Brain microvascular endothelial cell (primary cell): ENCODE measurements at places on chromosomes 12 and 14.
A peak's percentile ranks its signal among the peaks of the same experiment; 100 is the strongest.

DNA sequence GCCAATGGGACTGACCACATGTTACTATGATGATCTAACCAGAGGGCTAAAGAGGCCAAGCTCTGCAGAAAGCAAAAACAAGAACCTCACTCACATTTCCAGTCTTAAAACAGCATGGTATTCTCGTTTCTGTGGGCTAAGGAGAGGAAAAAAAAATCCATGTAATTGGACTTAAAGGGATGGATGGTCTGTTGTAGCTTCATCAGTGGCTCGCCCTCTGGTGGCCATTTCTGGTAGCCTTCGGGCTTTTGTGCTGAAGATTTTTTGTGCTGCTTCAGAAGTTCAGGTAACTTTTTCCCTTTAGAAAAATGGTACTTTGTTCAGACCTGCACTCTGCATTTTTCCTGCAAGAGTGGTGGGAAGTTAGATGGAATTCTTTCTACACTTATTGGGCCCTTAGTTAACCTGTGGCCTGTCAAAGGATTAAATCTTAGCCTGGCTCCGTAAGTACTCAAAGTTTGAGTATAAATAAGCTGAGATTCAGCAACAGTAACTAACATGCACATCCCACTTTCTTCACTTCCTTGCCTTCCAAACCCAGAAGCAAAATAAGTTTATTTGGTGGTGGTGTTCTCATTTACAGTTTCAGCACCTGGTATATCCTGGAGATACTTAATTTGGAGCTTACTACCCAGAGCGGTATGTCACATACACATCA lies 22.3 kb downstream of the DCAF4 start:
- DNase-seq, result peak; percentile 76

DNA sequence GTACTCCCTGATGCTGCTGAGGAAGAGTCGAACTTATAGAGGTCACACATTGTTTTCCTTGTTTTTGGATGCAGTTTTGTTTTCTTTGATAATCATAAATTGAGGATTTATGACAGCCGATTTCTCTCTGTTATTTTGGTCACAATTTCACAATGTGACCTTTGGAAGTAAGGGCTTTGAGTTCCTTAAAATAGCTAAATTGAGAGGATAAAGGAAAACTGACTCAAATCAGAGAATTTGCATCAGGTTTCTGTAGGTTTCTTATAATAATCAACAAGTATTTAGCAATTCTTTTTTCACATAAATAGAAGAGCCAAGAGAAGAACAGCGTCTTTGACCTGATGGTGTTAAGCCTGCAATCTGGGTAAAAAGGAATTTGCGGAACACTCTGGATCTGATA lies 66.1 kb downstream of the ETV6 start:
- DNase-seq, result no peak

DNA sequence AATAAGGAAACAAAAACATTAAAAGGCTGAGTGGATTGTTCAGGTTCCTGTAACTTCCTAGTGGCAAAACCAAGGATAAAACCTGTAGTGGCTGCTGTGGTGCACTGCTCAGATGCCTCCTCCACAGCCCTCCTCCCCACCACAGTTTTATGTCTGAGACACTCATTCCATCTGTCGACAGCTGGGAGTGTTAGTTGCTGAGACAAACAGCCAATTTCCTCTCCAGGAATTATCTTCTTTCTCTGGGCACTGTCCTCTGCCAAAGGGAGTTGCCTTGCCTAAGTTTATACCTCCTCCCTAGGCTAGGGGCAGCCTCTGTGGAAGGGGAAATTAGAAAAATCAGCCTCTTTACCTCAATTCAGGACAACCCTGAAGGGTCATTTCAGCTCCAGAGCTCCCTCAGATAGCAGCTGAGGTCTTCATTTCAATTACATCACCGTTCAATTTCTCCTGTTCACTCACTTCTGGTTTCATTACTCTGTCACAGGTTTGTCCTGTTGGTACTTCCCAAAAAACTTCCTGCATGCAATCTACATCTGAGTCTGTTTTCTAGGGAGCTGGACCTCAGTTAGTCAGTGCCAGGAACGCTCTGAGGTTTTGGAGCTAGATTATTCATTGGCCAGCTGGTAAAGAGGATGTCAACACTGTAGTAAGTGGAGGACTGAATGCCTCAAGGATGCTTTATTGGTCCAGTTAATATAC lies 74.9 kb upstream of the ATP2B1 start:
- DNase-seq, result no peak

- DNase-seq, result no peak
Measured at GRCh38 chr12:32906399-32907165, 10.0 kb upstream of the PKP2 start.

- DNase-seq, result peak; percentile 73
Measured at GRCh38 chr12:45543887-45544286, 185.6 kb upstream of the ARID2 start.

DNA sequence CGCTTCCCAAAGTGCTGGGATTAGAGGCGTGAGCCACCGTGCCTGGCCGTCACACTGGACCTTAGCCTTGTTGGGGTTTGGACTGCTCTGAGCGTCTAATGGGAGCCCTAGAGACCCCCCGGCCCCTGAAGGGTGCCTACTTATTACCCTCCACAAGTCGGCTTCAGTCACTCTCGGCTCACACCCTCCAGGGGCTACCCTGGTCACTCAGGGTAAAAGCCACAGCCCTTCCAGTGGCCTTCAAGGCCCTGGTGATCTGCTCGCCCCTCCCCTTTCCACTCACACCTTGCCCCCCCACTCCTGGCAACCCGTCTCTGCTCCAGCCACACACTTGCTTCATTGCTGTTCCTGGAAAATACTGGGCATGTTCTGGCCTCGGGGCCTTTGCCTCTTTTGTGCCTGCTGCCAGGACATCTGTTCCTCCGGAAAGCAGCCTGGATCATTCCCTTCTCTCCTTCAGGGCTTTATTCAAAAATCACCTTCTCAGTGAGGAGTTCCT lies 3.6 kb upstream of the MORN3 start:
- DNase-seq, result no peak

DNA sequence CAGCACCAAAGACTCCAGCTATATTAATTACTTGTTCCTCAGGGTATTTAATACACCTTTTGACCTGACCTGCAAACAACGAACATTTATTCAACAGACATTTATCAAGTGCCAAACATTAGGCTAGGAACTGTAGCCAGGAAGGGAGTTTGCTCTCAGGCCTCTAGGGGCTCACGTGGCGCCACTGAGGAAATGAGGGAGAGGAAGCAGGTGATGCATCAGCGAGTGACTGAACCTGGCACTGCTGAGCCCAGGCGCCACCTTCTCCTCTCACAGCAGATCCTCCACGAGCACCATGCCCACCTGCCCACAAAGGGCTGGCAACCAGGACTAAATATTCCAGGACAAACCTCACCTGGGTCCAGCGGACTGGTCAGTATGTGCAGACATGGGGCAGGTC lies 50.2 kb downstream of the SETD3 start:
- no peak for DNase-seq

DNA sequence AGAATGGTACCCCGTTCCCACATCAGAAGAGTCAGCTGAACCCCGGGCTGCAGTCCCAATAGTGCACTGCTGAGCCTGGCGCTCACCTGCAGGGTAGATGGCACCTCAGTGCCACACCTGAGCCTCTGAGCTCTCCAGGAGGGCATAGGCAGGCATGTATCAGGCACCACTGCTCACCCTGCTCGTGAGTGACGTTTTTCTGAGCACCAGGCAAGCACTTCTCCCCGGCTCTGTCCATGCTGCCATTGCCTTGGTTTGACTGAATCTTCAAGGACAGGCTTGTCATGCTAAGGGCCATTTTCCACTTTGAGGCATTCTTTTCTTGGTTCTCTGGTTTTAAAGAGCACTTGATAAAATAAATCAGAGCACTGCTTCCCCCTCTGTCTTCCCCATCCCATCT lies 161.6 kb upstream of the PRMT8 start:
- DNase-seq, result no peak

- no peak for DNase-seq
Measured at GRCh38 chr12:71702590-71702989, 16.7 kb downstream of the TMEM19 start.
